ENCODE measurements at places on chromosomes 6 and 20.
A peak's percentile ranks its signal among the peaks of the same experiment; 100 is the strongest.

DNA sequence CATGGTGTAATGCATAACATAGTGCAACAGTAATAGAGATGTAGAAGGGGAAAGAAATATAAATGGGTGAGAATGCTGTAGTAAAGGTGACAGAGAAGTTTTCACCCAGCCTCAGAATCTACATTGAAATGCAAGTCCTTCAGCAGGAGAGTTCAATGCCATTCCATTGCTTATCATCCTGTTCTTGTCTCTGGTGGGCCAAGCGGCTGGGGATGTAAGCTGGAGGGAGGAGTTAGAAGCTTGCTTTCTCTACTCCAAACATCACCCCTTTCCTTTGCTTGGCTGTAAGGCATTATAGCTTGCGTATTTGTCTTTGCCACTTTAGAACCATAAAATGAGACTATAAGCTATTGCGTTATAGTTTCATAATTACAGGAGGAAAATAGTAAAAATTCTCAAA lies 2.2 kb upstream of the FUT9 start:
- no peak for DNase-seq

- DNase-seq: no peak
Observed at GRCh38 chr20:44969300-44969894, 3.1 kb downstream of the STK4 start.

- DNase-seq: no peak
Observed at GRCh38 chr6:126842769-126843168, 275.7 kb upstream of the RSPO3 start.

GRCh38 chr6:54920628-54921027 lies 74.1 kb downstream of the FAM83B start:
- no peak for DNase-seq

- no peak for DNase-seq
Observed at GRCh38 chr6:140697585-140697984, 1323.1 kb upstream of the CITED2 start.

GRCh38 chr20:44131704-44132103 lies 55.3 kb downstream of the JPH2 start:
- DNase-seq: no peak

GRCh38 chr20:8301655-8302054 lies 169.6 kb downstream of the PLCB1 start:
- no peak for DNase-seq

DNA sequence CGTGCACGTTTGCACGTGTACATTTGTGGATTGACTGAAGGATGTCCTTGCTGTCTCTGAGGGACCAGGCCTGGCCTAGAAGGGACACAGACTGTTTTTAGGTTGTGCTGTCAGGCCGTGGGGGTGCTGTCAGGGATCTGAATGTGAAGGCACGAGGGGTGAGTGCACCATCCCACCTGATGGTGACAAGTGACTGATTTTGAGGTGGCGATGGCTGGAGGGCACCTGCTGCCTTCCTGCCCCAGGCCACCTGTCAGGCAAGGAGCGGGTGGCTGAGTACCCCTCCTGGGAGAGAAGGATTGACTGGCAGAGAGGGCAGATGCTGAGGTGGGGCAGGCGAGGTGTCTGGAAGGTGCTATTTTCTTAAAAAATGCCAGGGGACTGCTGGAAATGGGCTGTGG lies 1.2 kb downstream of the RAB44 start:
- DNase-seq: no peak

DNA sequence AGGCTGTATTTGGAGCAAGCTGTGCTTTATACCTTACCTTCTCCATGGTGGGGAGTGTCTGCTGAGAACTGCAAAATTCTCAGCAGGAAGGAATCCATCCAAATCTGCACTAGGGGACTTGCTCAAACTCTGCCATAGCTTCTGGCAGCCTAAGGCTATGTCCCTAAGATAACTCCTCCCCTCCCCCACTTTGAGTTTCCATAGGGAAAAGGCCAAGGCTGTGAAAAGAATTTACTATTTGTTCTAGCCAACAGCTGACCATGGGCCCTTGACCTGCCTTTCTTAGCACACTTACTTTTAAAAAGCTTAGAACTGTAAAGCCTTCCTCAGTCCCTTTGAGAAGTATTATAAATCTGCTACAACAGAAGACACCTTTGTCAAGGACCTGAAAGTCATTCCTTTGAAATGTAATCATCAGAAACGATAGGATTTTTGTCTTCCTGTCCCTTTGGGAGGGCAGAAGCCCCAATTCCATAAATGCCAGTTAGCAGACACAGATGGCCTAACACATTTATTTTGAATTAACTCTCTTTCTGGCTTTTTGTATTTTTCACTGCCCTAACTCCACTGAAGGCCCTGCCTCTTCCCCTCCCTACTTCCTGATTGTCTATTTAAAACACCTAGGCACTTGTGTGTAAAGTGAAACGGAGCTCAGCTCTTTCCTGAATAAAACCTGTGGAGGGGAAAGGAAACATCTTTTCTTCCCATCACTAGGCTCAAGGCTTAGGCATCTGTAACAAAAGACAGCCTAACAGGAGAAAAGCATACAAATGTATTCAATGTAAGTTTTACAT lies 157.1 kb downstream of the AKAP7 start:
- no peak for DNase-seq

GRCh38 chr6:151160929-151161757 lies 78.6 kb upstream of the AKAP12 start:
- DNase-seq: no peak

GRCh38 chr6:134447883-134448387 lies 130.0 kb upstream of the SGK1 start:
- DNase-seq: peak; percentile 77

DNA sequence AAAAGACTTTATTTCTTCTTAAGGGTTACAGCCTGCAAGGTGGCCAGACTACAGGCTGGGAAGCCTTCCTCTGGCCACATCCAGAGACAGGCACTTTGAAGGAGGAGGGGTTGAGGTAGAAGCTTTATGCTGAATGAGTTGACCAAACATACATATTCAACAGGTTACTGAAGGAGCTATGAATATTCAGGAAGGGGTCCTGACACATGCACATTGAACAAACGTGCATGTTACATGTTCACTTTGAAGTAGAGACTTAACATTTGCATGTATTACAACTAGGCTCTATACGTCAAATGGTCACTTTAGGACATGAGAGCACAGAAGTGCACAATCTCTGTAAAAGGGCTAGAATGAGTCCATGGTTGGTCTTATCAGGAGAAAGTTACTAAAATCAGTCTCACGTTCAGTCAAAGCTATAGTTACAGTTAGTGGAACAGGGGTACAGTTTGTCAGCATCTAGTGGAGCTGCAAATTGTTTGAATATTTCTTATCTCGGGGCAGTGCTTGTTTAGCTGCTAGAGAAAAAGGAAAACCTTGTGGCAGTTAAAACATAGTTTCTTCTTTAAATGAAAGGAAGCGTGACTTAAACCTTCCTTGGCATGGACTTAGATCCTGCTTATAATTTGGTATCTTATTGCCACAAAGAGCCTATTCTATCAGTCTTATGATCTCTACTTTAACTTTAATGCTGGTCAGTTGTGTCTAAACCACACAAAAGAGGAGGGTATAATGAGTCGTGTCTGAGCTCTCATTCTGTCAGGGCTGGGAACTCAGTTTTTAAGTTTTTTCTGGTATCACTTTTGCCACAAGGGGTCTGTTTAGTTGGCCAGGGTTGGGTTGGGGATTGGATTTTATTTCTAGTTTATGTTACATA lies 4.6 kb upstream of the ZSCAN9 start:
- no peak for DNase-seq

DNA sequence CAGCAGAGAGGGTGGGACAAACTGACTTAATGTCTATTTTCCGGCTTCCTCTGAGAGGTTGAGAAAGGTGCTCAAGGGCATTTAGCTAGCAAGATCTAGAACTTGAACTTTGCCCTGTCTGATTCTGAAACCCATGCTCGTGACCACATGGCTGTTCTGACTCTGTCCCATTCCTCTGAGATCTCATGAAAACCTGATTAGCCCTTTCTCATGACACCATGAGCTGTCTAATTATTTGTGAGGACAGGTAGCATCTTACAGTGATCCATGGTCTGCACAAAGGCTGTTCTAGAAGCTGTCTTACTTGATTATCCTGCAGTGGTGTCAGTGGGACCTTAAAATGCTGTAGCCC lies 89.6 kb upstream of the TOX2 start:
- no peak for DNase-seq

GRCh38 chr6:121934451-121934850 lies 465.0 kb upstream of the HSF2 start:
- DNase-seq: no peak

- no peak for DNase-seq
Observed at GRCh38 chr6:151320140-151320539, 71.2 kb downstream of the ZBTB2 start.

DNA sequence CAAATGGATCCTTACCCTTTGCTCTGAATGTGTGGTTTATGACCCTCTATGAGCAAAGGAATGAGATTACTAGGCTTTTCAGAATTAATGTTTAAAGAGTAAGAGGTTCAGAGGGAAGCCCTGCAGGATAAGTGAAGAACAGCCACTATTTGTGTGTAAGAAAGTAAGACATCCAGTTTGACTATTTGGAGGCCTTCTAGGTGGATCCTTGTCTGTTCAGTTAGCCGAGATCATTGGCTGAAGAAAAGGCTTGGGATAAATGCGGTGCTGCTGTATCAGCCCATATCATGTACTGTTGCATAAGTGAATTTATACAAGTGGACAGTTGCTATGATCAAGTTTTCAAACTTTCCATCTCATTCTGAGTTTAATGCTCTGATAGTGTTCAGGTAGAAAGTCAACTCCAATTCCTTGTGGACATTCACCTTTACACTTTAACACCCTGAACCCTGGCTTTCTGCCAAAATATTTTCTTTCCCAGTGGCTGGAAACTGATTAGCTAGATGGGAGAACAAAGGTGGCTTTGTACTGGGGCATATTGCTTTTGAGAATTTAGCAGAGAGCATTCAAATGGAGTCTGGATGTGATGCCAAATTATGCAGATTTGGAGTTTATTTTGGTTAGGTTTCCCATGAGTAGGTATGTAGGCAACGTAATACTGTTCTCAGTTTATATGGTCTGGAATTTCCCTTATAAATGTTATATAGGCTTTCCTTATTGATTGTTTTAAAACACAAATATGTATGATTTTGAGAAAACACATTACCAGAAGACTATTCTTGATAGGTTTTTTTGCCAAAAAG lies 15.0 kb downstream of the PARD6B start:
- DNase-seq: no peak

GRCh38 chr20:35355372-35355771 lies 56.4 kb downstream of the UQCC1 start:
- no peak for DNase-seq

GRCh38 chr6:69155467-69155866 lies 520.4 kb downstream of the ADGRB3 start:
- no peak for DNase-seq

DNA sequence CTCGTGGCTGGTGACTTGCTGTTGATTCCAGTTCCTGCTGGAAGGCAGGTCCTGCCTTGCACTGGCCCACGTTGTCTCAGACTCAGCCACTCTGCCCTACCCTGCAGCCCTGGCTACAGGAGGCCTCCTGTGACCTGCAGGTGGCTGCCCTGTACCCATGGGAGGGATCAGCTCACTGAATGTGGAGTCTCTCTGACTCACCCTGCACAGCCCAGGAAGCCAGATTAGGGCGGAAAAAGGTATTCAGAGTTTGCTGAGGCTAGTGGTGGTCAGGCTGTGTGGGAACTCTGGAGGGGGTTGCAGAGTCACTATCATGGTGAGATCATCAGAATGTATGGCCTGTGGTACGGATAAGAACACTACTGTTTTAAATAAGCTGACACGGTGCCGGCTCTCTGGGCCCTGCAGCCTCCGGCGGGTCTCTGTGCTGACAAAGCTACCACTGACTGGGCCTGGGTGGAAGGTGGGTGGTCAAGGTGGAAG lies 24.7 kb upstream of the PYGB start:
- DNase-seq: peak; percentile 59

GRCh38 chr20:12044969-12045368 lies 127.3 kb downstream of the BTBD3 start:
- DNase-seq: no peak

GRCh38 chr20:42007251-42007650 lies 389.1 kb upstream of the CHD6 start:
- DNase-seq: no peak

DNA sequence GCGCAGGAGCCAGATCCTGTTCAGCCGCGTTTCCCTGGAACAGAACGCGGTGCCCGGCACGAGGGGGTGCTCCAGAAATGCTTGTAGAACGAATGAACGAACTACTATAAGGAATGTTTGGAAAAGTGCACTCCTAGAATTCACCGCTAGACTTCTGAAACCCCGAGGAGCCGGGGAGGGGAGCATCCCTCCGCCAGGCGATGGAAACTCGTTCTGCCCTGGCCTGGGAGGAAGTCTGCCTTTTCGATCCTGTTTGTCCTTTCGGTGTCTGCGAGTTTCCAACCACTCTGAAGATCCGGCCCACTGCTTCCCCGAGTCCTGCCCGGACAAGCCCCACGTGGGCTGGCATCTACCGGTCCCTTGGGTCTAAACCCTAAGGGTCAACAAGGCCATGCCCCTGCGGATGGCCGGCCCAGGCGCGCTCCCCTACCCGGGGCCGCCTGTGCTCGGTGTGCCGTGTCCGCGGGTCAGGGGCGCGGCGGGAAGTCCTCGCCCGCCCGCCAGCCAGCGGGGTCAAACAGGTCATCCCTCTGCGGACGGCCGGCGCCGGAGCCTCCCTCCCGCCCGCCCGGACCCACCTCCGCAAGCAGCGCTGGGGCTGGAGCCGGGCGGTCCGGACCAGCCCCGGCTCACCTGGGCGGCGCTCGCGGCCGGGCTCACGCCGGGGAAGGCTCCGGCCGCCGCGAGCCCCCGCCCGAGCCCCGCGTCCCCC lies 526 bp downstream of the SULF2 start:
- no peak for DNase-seq

- no peak for DNase-seq
Observed at GRCh38 chr6:157670466-157671186, 152.4 kb upstream of the SNX9 start.

DNA sequence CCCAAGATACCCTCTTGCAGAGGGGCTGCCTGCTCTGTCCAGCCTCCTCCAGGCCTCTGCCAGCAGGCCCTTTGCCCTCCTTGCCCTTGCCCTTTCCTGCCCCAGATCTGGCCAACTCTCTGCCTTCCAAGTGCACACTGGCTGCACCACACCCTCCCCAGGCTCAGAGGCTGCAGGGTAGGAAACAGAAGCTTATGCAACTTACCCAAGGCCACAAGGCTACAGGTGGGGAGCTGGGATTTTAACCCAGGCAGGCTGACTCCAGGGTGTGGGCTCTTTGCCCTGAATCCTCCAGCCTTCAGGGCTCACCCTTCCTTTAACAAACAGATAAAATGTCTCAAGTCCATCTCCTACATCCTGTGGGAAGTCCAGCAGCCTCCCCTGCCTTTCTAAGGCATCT lies 14.5 kb upstream of the TRAF3IP2 start:
- no peak for DNase-seq

DNA sequence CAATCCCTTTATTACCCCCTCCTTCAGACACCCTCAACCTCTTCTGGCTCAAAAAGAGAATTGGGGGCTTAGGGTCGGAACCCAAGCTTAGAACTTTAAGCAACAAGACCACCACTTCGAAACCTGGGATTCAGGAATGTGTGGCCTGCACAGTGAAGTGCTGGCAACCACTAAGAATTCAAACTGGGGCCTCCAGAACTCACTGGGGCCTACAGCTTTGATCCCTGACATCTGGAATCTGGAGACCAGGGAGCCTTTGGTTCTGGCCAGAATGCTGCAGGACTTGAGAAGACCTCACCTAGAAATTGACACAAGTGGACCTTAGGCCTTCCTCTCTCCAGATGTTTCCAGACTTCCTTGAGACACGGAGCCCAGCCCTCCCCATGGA lies 2.2 kb downstream of the TNF start:
- no peak for DNase-seq

- DNase-seq: no peak
Observed at GRCh38 chr6:46501136-46502089, 10.2 kb upstream of the RCAN2 start.

Measured in epithelial cell of prostate (primary cell).